Astrocyte (in vitro differentiated cells and primary cell): ENCODE measurements at places on chromosomes 12 and 14.

- no peak for DNase-seq
Measured at GRCh38 chr12:97173688-97174410, 266.8 kb downstream of the NEDD1 start.

DNA sequence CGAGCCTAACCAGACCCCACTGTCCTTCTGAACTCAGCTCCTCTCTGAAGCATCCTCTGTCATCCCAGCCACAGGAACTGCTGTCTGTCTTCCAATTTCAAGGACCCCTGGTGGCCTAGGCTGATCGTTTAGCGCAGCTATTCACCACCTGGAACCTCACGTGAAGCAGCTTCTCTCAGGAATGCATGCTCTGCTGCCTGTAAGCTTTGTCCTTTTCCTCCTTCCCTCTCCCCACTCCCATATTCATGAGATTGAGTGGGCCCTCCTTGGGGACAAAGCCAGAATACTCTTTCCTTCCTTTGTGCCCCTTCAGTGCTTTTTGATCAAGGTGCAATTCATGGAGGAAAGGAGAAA lies 17.2 kb downstream of the DPF3 start:
- no peak for DNase-seq

DNA sequence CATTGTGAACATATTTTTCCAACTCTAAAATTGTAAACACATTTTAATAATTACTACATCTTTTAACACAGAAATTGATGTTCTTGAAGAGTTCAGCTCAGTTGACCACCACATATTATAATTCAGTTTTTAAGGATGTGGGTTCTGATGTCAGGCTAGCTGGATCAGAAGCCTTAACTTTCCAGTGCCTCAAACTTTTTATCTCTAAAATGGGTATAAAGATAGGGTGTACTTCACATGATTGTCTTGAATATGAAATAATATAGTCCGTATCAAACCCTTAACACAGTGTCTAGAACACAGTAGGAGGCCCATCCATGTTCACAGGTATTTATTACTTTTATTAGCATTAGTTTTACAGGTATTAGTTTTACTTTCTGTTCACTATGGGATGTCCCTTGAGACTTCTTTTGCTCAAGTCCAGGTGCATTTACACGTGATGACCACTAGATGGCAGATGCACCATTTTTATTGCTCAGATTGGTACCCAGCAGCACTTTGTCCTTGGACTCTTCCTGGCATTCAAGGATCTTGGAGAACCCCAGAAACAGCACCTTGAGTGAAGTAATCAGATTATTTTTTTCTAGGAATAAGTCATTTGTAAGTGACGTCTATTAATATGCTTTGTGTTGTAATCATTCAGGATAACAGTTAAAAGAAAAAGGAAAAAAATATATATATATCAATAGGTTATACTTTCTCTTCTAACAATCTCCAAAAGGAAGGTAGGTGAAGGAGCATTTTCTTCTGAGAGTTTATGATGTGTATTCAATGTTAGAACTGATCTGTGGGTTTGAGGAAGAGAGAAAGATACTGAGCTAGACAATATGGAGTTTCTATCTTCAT lies 580.2 kb downstream of the ETNK1 start:
- DNase-seq = peak; percentile 24

- no peak for DNase-seq
Measured at GRCh38 chr14:98408024-98408555, 863.9 kb downstream of the BCL11B start.

GRCh38 chr14:89675590-89675989 lies 258.6 kb upstream of the FOXN3 start:
- DNase-seq = no peak

GRCh38 chr12:64877363-64878004 lies 53.0 kb downstream of the TBC1D30 start:
- DNase-seq = no peak

DNA sequence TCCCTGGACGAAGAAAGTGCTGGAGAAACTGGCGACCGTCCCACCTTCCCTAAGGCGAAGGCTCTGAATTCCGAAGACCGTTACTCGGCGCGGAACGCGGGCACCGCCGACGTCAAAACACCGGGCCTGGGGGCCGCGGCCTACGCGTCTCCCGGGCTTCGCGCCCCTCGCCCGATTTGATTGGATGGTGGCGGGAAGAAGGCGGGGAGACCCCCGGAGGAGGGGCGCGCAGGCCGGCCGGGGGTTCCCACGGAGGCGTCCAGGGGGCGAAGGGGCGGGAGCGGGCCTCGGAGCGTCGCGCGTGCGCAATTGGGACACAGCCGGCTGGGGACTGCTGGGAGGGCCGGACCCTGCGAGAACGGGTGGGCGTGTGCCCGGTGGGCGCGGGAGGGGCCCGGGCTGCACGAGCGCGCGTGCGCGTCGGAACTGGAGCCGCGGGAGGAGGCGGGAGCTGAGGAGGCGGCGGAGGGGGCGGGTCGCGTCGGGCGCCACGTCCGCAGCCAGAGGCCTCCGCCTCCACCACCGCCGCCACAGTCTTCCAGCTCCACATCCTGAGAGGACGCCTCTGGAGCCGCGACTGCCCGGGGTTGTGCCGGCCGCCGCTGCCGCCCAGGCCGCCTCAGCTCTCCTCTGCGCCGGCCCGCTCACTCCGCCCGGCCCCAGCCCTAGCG lies at the start of gene TMEM263:
TMEM263 (plus strand) TSS at position 531 of the 671 bp plus-strand sequence. CDS start 11,210 bp downstream, outside the sequence.
- peak; percentile 87 for DNase-seq

DNA sequence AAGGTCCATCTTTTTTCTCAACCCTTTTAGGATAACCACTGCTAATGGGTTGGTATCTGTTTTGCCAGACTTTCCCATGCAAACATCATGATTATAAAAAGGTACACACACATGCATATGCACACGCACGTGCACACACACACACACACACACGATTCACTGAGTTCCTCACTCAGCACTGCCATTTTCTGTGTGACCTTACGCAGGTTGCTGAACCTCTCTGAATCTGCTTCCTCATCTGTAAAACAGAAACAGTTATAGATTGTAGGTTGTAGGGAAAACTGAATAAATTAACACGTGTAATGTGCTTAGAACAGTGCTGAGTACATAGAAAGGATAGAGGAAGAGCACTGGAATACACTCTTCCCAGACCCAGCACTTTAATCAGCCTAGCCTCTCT lies 182.3 kb downstream of the RBM19 start:
- no peak for DNase-seq

GRCh38 chr12:13175499-13175898 lies 21.0 kb upstream of the EMP1 start:
- peak; percentile 70 for DNase-seq

GRCh38 chr12:32159925-32160324 lies 53.3 kb downstream of the BICD1 start:
- DNase-seq = peak; percentile 74

GRCh38 chr12:21608196-21608595 lies 3.5 kb upstream of the GYS2 start:
- no peak for DNase-seq

- DNase-seq = no peak
Measured at GRCh38 chr12:92145481-92145730, 240 bp downstream of the BTG1 start.

DNA sequence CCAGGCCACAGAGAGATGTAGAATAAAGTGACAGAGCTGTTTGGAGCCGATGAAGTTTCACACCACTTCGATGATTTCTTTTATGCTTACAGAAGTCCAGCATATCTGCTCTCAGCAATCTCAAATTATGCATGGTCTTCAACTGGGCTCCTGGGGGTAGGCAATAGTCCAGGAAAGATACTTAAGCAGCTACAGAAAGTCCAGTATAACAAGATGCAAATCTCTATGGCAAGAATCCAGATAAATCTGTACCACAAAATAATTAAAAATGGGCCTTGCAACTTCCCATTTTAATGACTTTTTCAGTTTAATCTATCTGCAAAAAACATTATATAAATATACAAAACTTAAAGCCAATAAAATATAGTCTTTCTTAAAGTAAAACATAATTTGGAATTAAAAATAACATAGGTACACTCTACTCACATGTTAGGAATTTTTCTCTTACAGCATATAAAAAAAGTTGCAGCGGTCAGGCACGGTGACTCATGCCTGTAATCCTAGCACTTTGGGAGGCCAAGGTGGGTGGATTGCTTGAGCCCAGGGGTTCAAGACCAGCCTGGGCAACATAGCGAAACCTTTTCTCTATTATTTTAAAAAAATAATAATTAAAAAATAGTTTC lies 20.5 kb upstream of the RAD51AP1 start:
- DNase-seq = peak; percentile 79

DNA sequence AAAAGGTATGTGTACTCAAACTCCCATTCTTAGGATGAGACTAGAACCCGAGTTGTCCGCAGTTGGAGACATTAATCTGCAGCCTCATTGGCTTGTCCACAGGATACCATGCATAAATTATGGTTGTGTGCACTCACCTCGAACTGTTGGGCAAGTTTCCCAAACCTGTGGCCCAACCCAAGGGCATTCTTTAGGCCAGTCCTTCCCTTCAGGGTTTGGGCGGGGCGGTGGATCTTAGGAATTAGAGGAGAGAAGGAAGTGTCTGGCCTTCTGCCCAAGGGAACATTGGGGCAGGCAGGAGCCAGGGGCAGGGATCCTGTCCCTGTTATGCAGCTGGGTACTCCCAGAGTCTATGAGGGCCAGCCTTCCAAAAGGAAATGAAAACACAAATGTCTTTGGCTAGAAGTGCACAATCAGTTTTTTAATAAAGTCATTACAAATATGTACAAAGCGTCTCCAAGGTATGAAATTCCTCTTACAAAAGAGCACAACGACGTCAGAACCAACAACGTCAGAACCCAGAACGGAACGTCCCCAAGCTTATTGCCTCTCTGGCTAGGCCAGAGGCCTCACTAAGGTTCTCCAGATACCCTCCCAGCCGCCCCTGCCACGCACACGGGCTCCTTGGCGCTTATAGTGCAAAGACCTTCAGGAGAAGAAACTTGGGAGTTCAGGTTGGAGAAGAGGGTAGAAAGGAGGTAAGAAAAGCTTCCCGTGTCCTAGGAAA lies 25.3 kb downstream of the HRK start:
- no peak for DNase-seq

GRCh38 chr12:90959538-90960139 lies 4.7 kb upstream of the CCER1 start:
- DNase-seq = no peak
